Activated CD8-positive, alpha-beta memory T cell treated with anti-CD3 and anti-CD28 coated beads, Interleukin-2, amount 10 ng/mL, durations not matched to agents 7 days and 5 days (primary cell): ENCODE measurements at places on chromosomes 5 and 9. TPM values are rescaled to one million over a fixed set of nuclear protein-coding genes. Genes with fewer than 3 reads are reported as not detected.
A peak's percentile ranks its signal among the peaks of the same experiment; 100 is the strongest.

DNA sequence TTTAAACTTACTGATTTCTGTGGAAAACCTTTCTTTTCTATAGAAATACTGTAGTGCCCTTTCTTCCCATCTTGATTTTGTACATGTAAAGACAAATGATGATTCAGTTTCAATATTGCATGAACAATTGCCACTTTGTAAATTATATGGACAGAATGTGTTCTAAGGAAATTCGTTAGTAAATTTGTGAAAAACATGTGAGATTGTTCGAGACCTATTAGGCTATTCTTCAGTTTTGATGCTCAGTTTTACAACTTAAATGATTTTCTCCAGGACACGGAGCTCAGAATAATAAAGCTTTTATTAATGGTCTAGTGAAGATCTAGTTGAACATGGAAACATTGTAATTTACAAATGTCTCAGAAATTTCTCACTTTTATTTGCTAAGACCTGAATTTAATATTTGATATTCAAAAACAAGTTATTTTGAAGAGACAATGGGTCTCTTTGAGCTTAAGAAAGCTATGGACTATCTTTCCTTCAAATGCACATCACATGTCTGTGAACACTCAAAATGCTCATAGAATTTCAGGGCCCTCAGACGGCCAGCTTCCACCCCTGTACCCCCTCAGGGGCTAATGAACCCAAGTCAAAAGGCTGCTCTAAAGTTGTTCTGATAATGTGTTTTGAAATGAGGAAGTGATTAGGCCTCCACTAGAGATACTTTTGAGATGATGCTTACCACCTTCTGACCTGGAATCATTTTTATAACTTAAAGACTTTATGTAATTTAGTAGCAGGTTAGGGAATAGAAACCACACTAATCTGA lies 54.1 kb upstream of the FSD1L start:
- no peak for DNase-seq

DNA sequence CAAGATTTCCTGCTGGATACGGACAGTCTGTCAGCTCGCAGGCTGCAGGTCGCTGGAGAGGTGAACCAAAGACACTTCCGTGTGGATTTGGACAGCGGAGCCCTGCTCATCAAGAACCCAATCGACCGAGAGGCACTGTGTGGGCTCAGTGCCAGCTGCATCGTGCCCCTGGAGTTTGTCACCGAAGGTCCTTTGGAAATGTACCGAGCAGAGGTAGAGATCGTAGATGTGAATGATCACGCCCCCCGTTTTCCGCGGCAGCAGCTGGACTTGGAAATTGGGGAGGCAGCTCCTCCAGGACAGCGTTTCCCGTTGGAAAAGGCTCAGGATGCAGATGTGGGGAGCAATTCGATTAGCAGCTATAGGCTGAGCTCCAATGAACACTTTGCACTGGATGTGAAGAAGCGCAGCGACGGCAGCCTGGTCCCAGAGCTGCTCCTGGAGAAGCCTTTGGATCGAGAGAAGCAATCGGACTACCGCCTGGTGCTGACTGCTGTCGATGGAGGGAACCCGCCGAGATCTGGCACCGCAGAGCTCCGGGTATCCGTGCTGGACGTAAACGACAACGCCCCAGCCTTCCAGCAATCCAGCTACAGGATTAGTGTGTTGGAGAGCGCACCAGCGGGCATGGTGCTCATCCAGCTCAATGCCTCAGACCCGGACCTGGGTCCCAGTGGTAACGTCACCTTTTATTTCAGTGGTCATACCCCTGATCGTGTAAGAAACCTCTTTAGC lies 658 bp downstream of the PCDHGC4 start:
- DNase-seq: no peak

DNA sequence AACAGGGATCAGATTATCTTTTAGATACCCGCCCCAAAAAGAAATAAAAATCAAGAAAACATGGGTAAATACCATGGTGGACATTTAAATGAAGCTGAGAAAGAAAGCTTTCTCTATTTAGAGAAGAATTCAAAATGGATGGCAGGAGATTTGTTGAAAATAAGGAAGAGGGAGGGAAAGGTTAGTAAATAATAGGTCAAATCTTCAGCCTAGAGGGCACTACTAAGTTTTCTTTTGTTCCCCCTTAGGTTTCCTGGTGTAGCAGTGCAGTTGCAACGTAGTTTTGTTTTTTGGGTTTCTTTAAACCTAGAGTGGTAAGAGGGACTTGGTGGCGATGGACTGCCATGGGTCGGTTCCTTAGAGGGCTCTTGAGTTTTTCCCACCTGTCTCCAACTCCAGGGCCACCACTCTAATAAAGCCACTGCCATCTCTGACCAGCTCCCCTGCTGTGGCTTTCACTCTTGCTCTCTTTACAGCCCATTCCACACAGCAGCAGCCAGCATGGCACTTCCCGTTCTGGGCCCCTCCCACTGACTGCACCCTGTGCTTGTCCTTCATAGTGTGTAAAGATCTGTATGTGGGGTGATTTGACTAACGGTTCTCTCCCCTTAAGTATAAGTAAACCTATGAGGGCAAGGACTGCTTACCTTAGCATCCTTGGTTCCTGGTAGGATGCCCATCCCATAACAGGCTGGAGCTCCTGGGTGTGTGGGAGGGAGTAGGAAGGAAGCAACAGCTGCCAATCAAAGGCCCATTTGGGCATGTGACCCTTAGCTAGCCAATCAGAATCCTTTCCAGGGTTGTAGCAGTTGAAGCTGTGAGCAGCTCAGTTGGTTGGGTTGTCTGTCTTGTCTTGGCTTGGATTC lies 118.3 kb downstream of the SLC1A3 start:
- DNase-seq: peak; percentile 51

- peak; percentile 66 for DNase-seq
Measured at GRCh38 chr9:70412832-70413463, 1.5 kb downstream of the KLF9 start.

DNA sequence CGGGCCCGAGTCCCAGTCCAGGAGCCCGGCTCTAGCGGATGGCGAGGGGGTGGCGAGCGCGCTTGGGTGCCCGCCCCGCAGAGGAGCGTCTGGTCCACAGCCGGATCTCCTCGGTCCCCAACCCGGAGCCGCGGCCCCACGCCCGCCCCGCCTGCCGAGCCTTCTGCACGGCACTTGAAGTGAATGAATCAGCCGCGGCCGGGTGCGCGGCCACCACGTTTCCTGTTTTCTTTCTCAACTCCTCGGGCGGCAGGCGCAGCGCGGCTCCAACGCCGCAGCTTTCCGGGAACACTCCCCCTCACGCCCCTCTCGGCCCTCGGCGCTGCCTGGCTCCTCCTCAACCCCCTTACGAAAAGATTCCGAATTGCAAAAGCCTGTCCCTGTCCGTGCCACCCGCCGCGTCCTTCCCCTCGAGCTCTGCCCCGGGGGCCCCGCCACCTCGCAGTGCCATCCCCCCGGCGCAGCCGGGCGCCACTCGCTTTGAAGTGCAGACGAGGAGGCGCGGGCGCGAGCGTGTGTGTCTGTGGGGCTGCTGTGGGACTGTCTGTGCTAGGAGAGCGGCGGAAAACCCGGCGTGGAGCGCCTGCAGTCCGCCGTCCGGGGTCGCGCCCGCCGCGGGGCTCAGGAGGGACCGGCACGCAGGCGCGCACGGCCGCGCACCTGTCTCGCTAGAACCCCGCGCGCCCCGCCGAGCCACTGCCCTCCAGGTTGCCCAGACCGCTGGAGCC lies 456.6 kb downstream of the RAB3C start:
- DNase-seq: peak; percentile 97

GRCh38 chr5:91070761-91071550 lies 312.2 kb downstream of the ARRDC3 start:
- no peak for DNase-seq

DNA sequence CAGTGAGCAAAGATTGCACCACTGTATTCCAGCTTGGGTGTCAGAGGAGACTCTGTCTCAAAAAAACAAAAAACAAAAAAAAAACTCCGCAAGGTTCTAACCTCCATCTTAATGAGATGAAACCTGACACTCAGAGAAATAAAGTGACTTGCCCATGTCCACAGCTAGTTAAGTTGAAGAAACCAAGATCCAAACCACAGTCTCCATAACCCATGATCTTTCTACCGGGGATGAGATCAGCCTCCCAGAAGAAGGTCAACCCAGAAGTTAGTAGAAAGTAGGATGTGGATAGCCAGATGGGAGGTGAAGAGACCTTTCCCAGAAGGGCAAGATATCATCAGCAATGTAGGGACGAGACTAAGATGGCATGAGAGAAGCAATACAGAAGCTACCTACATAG lies 140.4 kb upstream of the ADRA1B start:
- no peak for DNase-seq

MYMK gene
- not detected for total RNA-seq
